Nucleus accumbens (tissue), 56 donors: ENCODE measurements at places on chromosomes 16 and 17.

- DNase-seq = no peak
Measured at GRCh38 chr17:59327981-59328290, 3.5 kb upstream of the YPEL2 start.

DNA sequence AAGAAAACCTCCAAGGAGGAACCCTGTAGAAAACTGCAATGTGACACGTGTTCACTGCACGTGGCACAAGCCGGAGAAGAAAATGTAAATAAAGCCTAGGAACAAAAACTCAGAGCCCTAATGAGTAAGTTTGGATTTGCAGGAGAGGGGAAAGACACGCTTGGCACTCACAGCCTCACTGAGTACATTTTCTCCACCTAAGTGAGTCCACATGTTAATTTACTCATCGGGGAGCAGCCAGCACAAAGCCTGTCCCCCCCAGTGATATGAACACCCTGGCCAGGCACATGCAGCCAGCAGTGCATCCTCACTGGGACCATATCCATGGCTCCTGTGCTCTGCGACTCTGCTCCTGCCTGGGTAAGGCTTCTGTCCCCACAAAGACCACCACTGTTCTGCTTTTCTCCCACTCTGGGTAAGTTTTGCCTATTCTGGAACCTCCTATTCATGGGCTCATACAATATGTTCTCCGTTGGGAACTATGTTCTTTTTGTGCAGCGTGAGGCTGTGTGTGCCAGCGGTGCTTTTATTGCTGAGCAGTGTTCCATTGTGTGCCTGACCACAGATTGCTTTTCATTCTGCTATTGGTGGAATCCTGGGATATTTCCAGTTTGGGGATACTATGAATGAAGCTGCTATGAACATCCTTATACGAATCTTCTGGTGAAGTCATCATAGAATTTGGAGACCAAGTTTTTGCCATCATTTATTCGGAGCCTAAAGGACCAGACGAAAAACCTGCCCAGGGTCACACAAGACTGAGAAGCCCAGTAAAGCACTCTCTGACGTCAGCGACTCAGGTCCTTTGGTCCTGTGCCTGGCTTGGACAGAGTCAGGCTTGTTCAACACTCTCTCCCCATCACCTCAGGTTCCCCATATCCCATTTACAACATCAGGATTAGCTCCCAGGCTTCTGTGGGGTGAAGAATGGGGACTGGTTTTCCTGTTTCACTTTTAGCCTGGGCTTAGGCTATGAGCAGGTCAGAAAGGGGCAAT lies 53.3 kb downstream of the RNF112 start:
- DNase-seq = no peak

- DNase-seq = no peak
Measured at GRCh38 chr17:12865769-12866168, 76.5 kb downstream of the ARHGAP44 start.

GRCh38 chr17:60902399-60902798 lies 224.7 kb downstream of the BCAS3 start:
- DNase-seq = no peak

DNA sequence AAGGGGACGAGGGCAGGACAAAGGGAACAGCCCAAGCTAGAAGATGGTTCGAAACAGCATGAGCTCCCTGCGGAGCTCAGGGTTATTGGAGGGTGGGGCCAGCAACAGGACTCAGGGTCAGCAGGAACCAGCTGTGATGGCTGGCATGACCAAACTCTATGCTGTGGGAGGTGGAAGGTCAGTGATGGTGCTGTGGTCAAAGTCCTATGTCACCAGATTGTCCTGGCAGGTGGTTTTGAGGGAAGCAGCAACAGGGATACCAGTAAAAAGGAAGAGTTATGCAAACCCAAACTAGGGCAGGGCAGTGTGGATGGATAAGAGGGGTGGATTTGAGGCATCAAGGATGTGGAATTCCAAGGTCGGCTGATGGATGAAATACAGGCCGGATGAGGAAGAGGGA lies 32.4 kb downstream of the CACNG4 start:
- no peak for DNase-seq

- no peak for DNase-seq
Measured at GRCh38 chr17:49342575-49342936, 19.5 kb downstream of the ZNF652 start.

DNA sequence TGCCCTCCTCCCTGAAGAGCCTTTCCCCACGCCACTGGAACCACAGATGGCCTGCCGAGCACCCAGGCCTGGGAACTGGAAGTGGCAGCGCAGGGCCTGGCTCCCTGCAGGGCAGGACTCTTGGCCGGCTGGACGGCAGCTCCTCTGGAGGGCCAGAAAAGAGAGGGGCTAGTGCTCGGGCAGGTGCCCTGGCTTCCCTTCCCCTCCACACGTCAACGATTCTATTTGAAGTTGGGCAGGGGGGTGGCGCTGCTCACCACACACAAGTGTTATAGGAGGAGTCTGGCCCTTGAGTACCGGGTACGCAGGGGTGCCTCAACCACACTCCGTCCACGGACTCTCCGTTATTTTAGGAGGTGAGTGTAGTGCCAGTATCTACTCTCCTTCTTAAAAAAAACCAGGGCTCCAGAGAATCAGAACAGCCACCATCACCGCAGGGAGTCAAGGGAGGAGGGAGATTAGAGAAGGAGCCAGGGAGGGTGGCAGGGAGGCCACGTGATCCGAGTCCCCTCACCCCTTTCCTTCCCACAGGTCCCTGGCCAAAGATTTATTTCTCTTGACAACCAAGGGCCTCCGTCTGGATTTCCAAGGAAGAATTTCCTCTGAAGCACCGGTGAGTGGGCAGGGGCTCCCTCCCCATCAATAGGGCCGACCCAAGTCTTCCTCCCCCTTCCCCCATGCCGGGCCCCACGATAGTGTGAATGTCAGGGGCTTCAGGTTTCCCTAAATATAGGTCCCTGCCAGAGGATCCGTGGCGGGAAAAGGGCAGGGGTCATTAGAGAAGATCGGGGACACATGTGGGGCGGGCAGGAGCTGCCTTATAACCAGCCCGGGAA lies 1.4 kb upstream of the ALDOA start:
- peak; percentile 74 for DNase-seq

DNA sequence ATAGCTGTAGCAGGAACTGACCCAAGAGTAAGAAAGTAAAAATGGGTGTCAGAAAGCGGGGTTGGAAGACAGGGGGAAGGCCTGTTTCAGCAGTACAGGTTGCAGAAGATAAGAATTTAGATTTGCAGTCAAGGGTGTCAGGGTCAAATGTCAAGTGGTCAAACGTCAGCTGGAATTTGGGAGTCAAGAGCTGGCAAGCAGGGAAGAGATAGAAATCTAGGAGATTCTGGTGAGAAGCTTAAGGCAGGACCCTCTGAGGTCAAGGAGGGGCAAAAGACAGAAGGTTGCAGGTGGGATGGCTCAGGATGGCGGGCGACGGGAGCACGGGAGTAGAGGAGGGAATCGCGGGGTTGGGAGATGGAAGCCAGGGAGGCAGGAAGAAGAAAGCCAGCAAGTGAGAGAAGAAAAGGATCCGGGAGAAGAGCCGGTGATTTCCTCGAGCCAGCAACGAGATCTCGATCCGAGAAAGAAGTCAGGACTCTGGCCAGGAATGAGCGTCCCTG lies 335 bp downstream of the SLC25A35 start:
- no peak for DNase-seq

GRCh38 chr16:31001507-31002249 lies 8.8 kb downstream of the STX1B start:
- no peak for DNase-seq

DNA sequence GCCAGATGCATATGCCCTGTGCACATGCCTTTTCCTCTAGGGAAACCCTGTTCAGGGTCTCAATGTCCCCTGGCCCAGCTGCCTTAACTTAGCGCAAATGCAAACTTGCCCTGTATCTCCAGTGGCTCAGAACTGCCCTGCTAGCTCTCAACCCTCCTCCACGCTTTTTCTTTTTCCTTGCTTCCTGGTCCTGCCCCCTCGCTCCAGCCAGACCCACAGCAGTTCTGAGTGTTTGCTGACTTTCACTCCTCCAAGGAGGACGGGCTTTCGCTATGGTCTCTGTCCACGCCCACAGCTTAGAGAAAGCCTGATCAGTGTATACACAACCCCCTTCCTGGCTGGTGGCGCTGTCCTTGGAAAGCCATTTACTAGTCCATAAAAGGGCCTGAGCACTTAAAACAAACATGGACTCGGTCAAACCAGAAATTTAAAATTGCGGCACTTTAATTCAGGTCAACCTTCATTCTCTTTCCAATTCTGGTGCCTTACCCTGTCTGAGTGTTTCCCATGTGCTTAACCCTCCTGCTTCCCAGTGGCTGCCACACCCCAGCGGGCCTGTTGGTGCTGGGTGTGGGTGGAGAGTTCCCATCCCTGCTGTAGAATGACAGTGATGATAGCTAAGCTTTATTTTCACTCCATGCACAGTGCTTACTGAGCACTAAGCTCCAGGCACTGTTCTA lies 15.6 kb upstream of the TMEM98 start:
- no peak for DNase-seq

- no peak for DNase-seq
Measured at GRCh38 chr17:65772989-65773388, 211.5 kb upstream of the AXIN2 start.

DNA sequence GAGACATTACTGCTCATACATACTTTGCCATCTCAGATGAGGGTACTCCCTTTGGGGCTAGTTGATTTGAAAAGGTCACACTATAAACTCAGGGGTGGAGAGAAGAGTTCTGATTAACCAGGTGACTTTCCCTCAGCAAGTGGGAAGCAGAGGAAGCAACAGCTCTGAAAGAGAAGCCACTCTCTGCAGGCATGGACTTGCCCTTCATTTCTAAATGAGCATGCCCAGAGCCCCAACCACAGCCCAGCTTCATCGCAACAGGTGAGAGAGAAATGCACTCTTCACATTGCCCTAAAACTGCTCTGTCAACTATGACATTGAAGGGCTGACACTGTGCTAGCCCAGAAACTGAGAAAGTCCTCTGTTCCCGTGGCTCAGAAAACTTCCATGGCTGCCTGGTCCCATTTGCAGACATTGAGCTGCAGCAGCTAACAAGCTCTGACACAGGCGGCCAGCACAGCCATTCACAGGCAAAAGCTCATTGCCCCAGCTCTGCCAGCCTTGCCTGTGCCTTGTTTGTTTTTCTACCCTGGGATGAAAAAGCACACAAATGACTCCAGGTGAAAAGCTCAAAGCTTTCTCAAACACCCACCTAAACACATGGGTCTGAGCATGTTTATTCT lies 419.8 kb upstream of the DYNLRB2 start:
- DNase-seq = no peak

- no peak for DNase-seq
Measured at GRCh38 chr17:5096731-5097100, 15.0 kb downstream of the ZNF232 start.

DNA sequence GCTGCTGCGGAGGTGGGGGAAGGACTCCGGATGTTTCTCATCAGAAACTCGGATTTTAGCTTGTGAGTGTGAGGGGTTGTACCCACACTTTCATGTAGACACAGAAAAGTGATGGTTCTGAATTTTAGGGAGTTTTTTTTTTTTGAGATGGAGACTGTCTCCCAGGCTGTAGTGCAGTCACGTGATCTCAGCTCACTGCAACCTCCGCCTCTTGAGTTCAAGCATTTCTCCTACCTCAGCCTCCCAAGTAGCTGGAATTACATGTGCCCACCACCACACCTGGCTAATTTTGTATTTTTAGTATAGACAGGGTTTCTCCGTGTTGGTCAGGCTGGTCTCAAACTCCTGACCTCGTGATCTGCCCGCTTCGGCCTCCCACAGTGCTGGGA lies 22.4 kb upstream of the GNG13 start:
- no peak for DNase-seq

DNA sequence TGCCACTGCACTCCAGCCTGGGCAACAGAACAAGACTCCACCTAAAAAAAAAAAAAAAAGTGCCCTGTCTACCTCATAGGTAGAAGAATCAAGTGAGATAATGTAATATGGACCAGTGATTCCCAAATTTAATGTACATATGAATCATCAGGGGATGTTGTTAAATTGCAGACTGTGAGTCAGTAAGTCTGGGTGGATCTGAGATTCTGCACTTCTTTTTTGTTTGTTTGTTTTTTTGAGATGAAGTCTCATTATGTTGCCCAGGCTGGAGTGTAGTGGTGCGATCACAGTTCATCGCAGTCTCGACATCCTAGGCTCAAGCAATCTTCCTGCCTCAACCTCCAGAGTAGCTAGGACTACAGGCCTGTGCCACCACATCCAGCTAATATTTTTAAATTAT lies 31.6 kb downstream of the HOXB1 start:
- DNase-seq = no peak

- DNase-seq = no peak
Measured at GRCh38 chr16:16126896-16127295, 96.4 kb downstream of the ABCC6 start.

- peak; percentile 54 for DNase-seq
Measured at GRCh38 chr16:25256695-25257469, 763 bp downstream of the ZKSCAN2 start.

DNA sequence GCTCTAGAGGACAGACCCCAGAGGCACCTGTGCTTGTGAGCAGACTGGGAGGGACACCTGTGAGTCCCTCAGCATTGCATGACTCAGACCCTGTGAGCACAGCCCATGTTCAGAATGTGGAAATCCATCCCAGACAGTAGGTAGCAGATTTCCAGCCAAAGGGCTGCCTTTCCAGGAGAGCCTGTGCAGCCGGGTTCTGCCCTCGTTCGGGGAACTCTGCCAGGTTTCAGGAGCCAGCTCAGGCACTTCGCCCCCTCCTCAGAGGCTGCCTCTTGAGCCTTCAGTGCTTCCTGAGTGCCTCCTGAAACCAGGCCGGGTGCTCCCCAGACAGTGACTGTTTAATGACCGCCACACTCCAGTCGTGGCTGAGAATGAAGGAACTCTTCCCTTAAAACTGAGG lies 23.3 kb upstream of the SDR42E2 start:
- no peak for DNase-seq

DNA sequence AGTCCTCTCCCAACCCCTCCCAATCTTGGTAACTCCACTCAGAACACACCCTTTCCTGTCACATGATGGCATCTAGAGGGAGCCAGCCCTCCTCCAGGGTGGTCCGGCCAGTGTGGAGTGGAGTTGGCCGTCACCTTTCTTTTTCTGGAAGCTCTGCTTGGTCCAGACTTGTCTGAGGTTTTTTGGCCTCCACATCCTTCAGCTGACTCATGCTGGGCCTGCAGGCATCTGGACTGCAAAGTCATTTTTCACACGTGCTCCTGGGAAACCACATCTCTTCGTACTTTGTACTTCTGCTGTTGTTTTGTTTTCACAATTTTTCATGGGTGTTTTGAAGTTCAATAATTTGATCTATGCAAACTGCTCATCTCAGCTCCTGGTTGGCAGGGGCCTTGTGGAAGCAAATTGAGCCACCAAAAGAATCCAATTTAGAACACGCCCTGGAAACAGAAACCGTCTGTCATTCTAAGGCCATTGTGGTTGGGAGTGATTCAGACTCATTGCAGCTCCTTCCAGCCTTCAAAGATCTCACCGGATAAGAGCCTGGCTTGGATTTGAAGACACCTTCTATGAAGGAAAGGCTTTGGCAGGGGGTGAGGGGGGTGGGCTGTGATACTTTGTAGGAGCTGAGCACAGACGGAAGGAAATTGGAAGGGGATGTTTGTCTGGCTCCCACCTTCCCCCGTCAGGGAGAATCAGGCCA lies 42.4 kb upstream of the NF1 start:
- no peak for DNase-seq

DNA sequence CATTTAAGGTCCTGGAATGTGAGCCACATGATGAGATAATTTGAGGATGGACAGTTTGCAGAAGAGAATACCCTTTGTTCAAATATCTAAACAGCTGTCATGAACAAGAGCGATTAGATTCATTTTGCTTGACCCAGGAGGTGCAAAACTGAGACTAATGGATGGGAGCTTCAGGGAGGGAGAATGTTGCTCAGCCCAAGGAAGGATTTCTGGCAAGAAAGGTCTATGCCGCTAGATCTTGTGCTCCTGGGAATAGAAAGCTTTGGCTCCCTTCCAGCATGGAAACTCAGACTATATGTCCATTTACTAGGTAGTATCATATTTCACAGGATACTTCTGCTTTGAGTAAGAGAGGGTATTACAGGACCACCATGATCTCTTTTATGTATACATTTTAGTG lies 14.8 kb upstream of the CDH11 start:
- DNase-seq = no peak
